ENCODE measurements at places on chromosomes 3 and 15. TPM values are rescaled to one million over a fixed set of nuclear protein-coding genes. Genes with fewer than 3 reads are reported as not detected.

DNA sequence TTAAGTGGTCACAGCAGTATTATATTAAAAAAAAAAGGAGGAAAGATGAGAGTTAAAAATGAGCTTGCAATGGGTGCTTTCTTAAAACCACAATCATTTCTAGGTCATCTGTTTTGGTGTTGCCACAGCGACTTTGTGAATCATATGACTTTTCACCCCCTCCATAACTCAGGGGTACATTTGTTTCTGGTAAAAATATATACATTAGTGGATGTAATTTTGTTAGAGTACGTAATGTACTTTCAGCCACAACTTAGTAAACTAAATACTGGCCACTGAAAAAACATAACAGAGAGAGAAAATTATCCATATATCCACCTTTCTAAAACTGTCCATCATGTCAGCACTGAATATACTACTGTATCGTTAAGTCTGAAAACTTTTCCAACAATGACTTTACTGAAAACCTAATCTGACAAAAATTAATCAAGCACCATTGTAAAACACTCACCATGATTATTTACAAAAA lies 3.4 kb downstream of the ANKRD28 start:
- DNase-seq = no peak

The PYGO1 gene
- polyA plus RNA-seq = 14.8 TPM

DNA sequence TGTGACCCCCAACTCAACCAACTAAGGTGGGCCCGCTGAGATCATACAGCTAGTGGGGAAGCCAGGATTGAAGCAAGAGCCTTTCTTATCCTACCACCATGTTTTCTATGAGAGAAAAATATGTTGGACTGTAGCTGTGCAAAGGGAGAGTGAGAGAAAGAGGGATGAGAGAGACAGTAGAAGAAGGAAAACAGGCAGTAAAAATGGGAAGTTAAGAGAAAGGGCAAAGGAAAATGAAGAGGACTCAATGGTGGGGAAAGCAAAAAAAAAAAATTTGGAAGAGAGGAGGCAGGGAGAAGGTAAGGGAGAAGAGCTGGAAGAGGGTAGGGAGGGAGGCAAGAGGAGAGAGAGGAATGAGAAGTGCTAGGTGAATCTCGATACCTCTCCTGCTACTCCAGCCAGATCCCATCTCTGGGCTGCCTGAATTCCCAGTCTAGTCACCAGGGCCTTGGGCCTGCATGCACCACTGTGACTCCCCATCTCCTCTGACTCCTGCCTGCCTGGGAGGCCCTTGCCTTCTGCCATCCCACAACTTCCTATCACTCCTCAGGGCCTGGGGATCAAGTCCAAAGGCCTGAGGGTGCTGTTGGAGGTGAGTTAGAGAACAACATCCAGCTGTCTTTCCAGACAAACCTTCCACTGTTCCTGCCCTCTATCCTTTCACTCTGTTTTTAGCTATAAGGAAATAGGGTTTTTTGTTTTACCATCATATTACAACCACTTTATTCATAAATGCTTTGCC lies 15.7 kb downstream of the FAM81A start:
- DNase-seq = no peak

DNA sequence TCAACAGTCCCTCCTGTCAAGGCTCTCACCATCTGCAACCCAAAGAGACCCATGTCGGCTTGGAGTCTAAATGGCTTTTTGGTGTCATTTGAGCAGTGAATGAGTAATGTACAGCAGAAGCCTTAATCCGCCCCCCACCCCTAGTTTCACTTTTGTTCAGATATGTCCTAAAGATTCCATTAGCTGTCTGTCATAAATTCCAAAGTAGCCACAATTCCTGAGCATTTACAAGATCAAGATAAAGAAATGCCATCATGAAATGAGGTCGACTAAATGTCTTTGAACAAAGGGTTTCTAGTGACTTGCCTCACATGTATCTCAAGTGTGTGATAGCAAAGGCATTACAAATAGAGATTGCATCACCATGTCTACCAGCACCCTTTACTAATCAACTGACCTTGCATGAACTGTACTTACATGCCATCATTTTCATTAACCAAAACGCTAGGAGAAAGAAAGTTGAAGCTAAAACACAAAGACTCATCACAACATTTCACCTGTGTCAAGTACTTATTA lies 123.8 kb upstream of the PHLDB2 start:
- DNase-seq = no peak

DNA sequence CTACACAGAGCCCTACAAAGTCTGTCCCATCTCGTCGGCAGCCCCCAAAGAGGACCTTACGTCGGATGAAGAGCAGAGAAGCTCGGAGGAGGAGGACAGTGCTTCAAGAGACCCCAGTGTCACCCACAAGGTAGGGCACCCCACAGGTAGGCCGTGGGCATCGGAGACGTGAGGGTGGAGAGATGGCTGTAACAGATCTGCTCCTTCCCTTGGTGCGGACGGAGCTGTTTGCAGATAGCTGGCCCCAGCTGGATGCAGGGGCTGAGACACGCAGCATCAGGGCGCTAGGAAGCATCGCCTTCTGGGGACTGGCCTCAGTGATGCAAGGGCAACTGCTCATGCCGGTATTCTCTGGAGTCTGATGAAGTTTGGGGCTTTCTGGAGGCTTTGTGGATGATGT lies 45.4 kb downstream of the FGD5 start:
- no peak for DNase-seq

DNA sequence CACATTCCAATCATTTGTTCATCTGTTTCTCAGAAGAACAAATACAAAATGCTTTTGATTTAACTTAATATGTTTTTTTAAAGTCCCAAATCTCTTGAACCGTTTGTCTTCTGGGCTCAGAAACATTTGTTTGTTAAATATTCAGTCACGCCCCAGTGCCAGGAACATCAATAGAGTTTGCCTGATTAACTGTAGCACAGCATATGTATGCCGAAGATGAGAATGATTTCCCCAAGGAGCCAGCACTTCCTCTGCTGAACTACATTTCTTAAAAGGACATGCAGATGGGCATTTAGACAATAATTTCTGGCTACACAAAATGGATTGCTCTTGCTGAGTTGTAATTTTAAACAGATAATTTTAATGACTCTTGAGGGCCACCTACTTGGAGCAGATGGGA lies 191.6 kb upstream of the FAM3D start:
- DNase-seq = no peak

The ZNF662 gene
- 23.2 TPM for polyA plus RNA-seq

- no peak for DNase-seq
Measured at GRCh38 chr15:53739651-53740050, 19.8 kb downstream of the WDR72 start.

DNA sequence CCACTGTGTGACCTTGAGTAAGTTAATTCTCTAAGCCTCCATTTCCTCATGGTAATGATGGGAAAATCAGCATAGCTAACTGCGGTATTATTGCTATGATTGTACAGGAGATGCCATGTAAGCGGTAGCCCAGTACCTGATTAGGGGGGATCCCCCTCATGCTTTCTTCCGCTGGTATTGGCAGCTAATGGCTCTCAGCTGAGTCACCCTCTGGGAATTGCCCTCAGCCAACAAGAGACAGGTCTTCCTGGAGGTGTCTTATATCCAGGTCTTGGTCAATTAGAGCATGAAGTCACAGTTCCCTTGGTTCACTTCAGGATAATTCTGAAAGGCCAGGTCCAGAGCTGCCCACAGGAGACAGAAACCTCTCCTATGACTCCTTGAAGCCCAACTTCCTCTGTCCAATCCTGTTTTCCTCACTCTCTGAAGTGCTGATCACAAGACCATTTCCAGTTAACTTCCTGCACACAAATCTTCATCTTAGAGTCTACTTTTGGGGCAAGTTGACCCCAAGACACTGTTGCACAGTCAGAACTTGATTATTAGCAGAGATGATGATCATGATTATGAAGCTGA lies 724.7 kb upstream of the ZNF385D start:
- no peak for DNase-seq
